ENCODE measurements at places on chromosomes 5 and 9. TPM values are rescaled to one million over a fixed set of nuclear protein-coding genes. Genes with fewer than 3 reads are reported as not detected.

ELOVL7 gene
- total RNA-seq, result not detected

SLC45A2 gene
- not detected for total RNA-seq

SPINK4 gene
- total RNA-seq, result not detected

DDX41 gene
- 66.8 TPM for total RNA-seq

LRRC19 gene
- total RNA-seq, result not detected

PTRH1 gene
- 4.6 TPM for total RNA-seq

SPACA9 gene
- total RNA-seq, result 0.27 TPM

KIF24 gene
- 0.14 TPM for total RNA-seq

DUSP1 gene
- 767 TPM for total RNA-seq

IL7R gene
- 310 TPM for total RNA-seq

ZBTB6 gene
- 3.7 TPM for total RNA-seq

INSL4 gene
- total RNA-seq, result not detected

ZNF618 gene
- total RNA-seq, result 1.1 TPM

SNX18 gene
- total RNA-seq, result 12.9 TPM

SPATA9 gene
- not detected for total RNA-seq

CER1 gene
- not detected for total RNA-seq

ZNF782 gene
- total RNA-seq, result 2.6 TPM

TXNDC8 gene
- total RNA-seq, result not detected

NRG2 gene
- total RNA-seq, result 0.33 TPM

FREM1 gene
- not detected for total RNA-seq

LIX1 gene
- not detected for total RNA-seq

GPR151 gene
- not detected for total RNA-seq

CSF1R gene
- not detected for total RNA-seq

NR4A3 gene
- 129 TPM for total RNA-seq

NINJ1 gene
- total RNA-seq, result 214 TPM

SPATA31D4 gene
- total RNA-seq, result not detected

SEMA4D gene
- 286 TPM for total RNA-seq

PCDHGA11 gene
- 0.08 TPM for total RNA-seq

CFAP157 gene
- total RNA-seq, result not detected

CBY3 gene
- not detected for total RNA-seq

ETF1 gene
- 241 TPM for total RNA-seq

TMED9 gene
- 42.4 TPM for total RNA-seq

PLGRKT gene
- total RNA-seq, result 10.1 TPM

GKAP1 gene
- 8.3 TPM for total RNA-seq

KCNV2 gene
- not detected for total RNA-seq

PTPRD gene
- not detected for total RNA-seq

ARID3C gene
- not detected for total RNA-seq

SQSTM1 gene
- 398 TPM for total RNA-seq
